Activated B cell treated with CpG ODN at 0.5 μM for 24 hours (primary cell): ENCODE measurements at places on chromosomes 16 and 17. TPM values are rescaled to one million over a fixed set of nuclear protein-coding genes. Genes with fewer than 3 reads are reported as not detected.

GRCh38 chr17:82070611-82071010 is 5.0 kb upstream of the DUS1L start:
- H3K27me3 ChIP-seq: peaks cover 3% of the 10 kb centered on the region
- H3K36me3 ChIP-seq: no peaks in the 10 kb centered on the region
- H3K27ac ChIP-seq: no peak overlapping the region

MYCBPAP gene
- total RNA-seq: 2.1 and 2.3 TPM in 2 replicates

DNA sequence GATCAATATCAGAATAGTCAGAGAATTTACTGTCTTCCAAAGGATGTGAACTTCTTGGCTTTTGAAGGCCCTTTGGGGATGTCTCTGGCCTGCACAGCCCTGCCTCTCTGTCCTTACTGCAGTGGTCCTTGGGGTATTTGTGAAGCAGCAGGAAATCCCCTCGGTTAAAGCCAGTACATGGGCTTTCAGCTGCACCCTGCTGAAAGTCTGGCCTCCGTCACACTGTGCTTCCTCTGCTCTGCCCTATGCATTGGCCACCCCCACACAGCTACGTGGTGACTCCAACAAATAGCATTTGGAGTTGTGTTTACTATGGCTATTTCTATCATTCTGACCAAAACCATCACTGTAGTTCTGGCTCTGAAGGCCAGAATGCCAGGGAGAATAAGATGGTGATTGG is 21.2 kb downstream of the SYCE1L start:
- H3K27ac ChIP-seq: no peak overlapping the region
- H3K4me1 ChIP-seq: no peaks in the 10 kb centered on the region
- no peaks in the 10 kb centered on the region for H3K36me3 ChIP-seq
- H3K27me3 ChIP-seq: no peaks in the 10 kb centered on the region

- H3K36me3 ChIP-seq: no peaks in the 10 kb centered on the region
- DNase-seq: no peak
- no peak overlapping the region for H3K4me3 ChIP-seq
- no peak overlapping the region for H3K27ac ChIP-seq
- no peaks in the 10 kb centered on the region for H3K27me3 ChIP-seq
Measured at GRCh38 chr17:12853921-12854320, 64.6 kb downstream of the ARHGAP44 start.

SEPTIN1 gene
- total RNA-seq: 192 and 199 TPM in 2 replicates

DNA sequence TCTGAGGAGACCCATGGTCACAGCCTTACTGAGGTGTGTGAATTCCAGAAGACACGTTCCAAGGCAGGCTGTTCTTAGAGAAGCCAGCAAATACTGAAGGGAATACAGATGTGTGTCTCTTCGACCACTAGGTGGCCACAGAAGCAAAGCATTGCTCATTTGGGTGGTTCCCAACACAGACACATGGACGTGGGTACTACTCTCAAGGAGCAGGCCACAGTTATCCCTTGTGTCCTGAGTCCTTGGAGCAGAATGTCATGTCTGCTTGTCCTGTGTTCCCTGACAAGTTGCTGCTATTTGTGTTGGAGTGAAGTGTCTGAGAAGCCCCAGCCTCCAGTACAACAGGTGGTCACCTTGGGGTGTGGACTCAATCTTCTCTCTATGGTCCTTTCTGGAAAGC is 30.3 kb downstream of the HMOX2 start:
- peak overlapping the region; percentile 29 for H3K4me3 ChIP-seq
- H3K4me1 ChIP-seq: peaks cover 40% of the 10 kb centered on the region
- H3K27me3 ChIP-seq: no peaks in the 10 kb centered on the region

LYRM1 gene
- total RNA-seq: 20.7 and 22.4 TPM in 2 replicates

- DNase-seq: no peak
- no peak overlapping the region for H3K4me3 ChIP-seq
- no peaks in the 10 kb centered on the region for H3K4me1 ChIP-seq
Measured at GRCh38 chr16:23310217-23310616, 8.1 kb downstream of the SCNN1B start.

GRCh38 chr16:65377195-65377594 is 255.3 kb upstream of the CDH11 start:
- no peak for DNase-seq
- no peaks in the 10 kb centered on the region for H3K27me3 ChIP-seq
- H3K4me3 ChIP-seq: no peak overlapping the region
- no peak overlapping the region for H3K27ac ChIP-seq

MYO15B gene
- 207 and 264 TPM in 2 replicates for total RNA-seq

EXOC7 gene
- 133 and 146 TPM in 2 replicates for total RNA-seq

DNA sequence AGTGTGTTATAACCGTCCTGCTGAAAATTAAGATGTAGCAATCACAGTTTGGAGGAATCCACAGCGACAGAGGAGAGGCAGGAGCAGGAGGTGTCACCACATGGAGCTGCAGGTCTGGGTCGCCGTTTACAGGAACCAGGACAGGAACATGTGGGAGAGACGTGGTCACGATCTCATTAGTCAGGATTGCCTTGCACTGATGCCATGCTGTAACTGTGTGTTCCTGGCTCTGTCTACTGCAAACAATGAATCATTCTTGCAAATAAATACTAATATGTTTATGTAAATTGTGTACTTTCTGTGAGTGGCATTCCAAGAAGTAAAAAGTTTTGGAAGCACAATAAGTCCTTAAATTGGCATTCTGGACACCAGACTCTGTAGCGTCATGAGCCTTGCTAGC is 271.8 kb downstream of the CPPED1 start:
- H3K27ac ChIP-seq: no peak overlapping the region
- no peak for DNase-seq
- peaks cover 50% of the 10 kb centered on the region for H3K36me3 ChIP-seq
- H3K4me1 ChIP-seq: peaks cover 40% of the 10 kb centered on the region
- H3K27me3 ChIP-seq: no peaks in the 10 kb centered on the region
- no peak overlapping the region for H3K4me3 ChIP-seq

GRCh38 chr16:62926121-62926801 is 890.0 kb upstream of the CDH8 start:
- no peak for DNase-seq
- no peak overlapping the region for H3K4me3 ChIP-seq
- no peak overlapping the region for H3K27ac ChIP-seq

KRT23 gene
- total RNA-seq: not detected in 2 replicates

RSKR gene
- total RNA-seq: 21.0 and 26.8 TPM in 2 replicates

DNA sequence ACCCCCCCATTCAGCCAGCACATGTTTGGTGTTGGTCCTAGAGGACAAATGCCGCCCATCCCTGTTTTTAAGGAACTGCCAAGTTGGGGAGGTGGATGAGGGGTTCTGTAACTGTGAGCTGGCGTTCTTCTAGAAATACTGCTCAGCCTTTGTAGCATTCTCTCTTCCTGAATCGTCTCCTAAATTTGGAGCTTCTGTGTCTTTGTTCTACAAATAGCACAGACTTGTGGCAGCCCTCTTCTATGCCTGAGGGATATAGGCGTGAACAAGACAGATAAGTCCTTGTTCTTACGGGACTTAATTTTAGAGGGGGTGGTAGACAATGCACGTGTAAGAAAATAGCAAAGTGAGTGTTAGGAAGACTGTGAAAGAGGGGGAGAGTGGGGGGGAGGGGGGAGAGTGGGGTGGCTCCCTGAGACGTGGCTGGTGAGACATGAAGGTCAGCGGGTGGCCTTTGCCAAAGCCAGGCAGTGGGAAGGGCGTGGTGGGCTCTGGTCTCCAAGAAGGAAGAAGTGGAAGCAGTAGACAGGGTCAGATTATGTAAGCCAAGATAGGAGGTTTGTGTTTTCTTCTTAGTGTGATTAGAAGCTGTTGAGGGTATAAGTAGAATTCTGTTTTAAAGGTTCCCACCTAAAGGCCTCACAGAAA is 9.9 kb downstream of the MFSD11 start:
- no peak overlapping the region for H3K4me3 ChIP-seq
- H3K27me3 ChIP-seq: no peaks in the 10 kb centered on the region
- DNase-seq: no peak
- peaks cover 54% of the 10 kb centered on the region for H3K36me3 ChIP-seq

- DNase-seq: no peak
- H3K27me3 ChIP-seq: no peaks in the 10 kb centered on the region
- no peak overlapping the region for H3K4me3 ChIP-seq
- H3K4me1 ChIP-seq: no peaks in the 10 kb centered on the region
- no peak overlapping the region for H3K27ac ChIP-seq
Measured at GRCh38 chr16:8781797-8782196, 15.6 kb downstream of the TMEM186 start.

GRCh38 chr16:2535625-2536013 is 2.2 kb upstream of the PDPK1 start:
- peak overlapping the region; percentile 44 for H3K4me3 ChIP-seq
- H3K27ac ChIP-seq: no peak overlapping the region
- no peaks in the 10 kb centered on the region for H3K27me3 ChIP-seq
- peaks cover 44% of the 10 kb centered on the region for H3K4me1 ChIP-seq

DNA sequence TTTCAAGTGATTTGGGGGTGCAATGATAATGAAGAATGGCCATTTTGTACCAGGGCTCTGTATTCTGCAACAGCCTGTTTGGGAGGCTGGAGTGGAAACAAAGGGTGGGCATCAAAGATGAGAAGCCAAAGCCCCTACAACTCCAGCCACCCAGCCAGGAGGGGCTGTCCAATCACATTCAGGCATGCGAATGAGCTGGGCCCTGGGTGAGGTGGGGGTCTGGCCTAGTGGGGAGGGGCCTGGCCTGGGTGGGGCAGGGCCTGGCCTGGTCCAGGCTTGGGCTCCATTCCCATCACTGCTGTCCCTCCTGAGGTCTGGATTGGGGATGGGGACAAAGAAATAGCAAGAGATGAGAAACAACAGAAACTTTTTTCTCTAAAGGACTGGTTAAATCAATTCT is 6.4 kb downstream of the AOC3 start:
- H3K4me1 ChIP-seq: no peaks in the 10 kb centered on the region
- peaks cover 5% of the 10 kb centered on the region for H3K27me3 ChIP-seq
- no peaks in the 10 kb centered on the region for H3K36me3 ChIP-seq
- DNase-seq: no peak

NEURL4 gene
- total RNA-seq: 52.8 and 60.1 TPM in 2 replicates

ARHGAP23 gene
- total RNA-seq: 0.51 and 1.3 TPM in 2 replicates

GRCh38 chr17:61335845-61336655 is 63.6 kb upstream of the TBX2 start:
- H3K36me3 ChIP-seq: no peaks in the 10 kb centered on the region
- H3K4me1 ChIP-seq: no peaks in the 10 kb centered on the region
- no peak for DNase-seq
- H3K27me3 ChIP-seq: no peaks in the 10 kb centered on the region
- H3K27ac ChIP-seq: no peak overlapping the region

CHRNE gene
- total RNA-seq: 0.38 and 0.66 TPM in 2 replicates

GRCh38 chr17:55319933-55320593 is 55.3 kb downstream of the HLF start:
- no peak for DNase-seq

GRCh38 chr17:7848131-7848579 is 6.7 kb upstream of the TMEM88 start:
- no peak overlapping the region for H3K27ac ChIP-seq
- H3K36me3 ChIP-seq: peaks cover 75% of the 10 kb centered on the region
- no peak overlapping the region for H3K4me3 ChIP-seq
- H3K4me1 ChIP-seq: peaks cover 52% of the 10 kb centered on the region
- no peak for DNase-seq

GRCh38 chr17:80696456-80696855 is 151.8 kb downstream of the RPTOR start:
- DNase-seq: no peak
- peaks cover 4% of the 10 kb centered on the region for H3K4me1 ChIP-seq
- H3K36me3 ChIP-seq: no peaks in the 10 kb centered on the region
- no peaks in the 10 kb centered on the region for H3K27me3 ChIP-seq
- no peak overlapping the region for H3K4me3 ChIP-seq

HASPIN gene
- total RNA-seq: 6.4 and 6.7 TPM in 2 replicates

GRCh38 chr16:51120730-51121347 is 30.2 kb downstream of the SALL1 start:
- no peak overlapping the region for H3K4me3 ChIP-seq
- peaks cover 13% of the 10 kb centered on the region for H3K27me3 ChIP-seq
- H3K4me1 ChIP-seq: no peaks in the 10 kb centered on the region
- H3K36me3 ChIP-seq: no peaks in the 10 kb centered on the region
- no peak for DNase-seq

DNA sequence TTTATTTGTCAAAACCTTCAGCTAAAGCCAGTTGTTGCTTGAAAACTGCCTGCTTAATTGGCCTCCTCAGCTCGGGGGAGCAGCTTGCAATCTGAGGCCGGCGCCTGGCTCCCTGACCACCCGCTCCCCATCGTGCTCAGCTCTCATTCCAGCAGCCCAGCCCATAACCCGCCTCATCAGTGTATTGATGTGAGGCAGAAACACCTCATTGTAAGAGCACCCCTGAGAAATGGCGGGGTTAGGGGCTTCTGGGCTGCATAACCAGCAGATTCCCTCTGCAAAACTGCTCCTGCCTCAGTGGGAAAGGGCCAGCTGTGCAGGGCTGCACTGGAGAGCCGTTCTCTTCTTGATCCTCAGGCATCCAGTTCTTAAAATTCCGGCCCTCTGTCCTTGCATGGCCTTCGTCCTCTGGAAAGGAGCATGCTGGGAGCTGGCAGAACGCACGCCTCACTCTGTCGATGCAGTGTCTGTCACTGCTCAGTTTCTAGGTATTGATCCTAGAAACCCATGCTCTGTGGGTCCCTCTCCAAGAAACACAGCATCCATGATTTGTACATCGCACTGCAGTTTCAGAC is 113.8 kb upstream of the CHMP6 start:
- no peaks in the 10 kb centered on the region for H3K27me3 ChIP-seq
- H3K36me3 ChIP-seq: peaks cover 43% of the 10 kb centered on the region
- H3K4me3 ChIP-seq: peak overlapping the region; percentile 72
- peaks cover 27% of the 10 kb centered on the region for H3K4me1 ChIP-seq

DNA sequence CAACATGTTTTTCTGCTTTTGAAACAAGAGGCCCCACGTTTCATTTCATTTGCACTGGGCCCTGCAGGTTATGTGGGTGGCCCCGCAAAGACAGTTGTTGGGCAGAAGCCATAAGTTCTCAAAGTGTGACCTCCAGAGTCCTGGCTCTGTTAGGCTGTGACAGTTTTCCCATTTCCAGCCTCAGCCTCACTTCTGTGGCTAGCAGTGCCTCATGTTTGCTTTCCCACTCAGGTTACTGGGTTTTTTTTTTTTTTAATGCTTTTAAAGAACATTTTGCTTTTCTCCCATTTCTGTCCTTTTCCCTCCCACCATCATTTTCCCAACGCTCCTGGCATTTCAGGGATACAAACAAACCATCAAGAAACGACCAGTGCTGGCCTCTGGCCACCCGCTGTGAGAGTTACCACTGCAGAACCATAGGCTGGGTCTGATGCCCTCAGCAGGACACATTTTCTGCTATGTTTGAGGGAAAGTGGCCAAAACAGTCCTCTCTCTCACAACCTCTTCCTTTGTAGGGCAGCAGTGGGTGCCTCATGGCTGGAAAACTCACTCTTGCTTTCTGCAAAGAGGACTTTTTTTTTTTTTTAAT is 159.0 kb upstream of the MPHOSPH6 start:
- no peak overlapping the region for H3K4me3 ChIP-seq
- no peaks in the 10 kb centered on the region for H3K36me3 ChIP-seq
- no peaks in the 10 kb centered on the region for H3K4me1 ChIP-seq
- no peak for DNase-seq
- no peak overlapping the region for H3K27ac ChIP-seq

- DNase-seq: no peak
- H3K27me3 ChIP-seq: no peaks in the 10 kb centered on the region
- peak overlapping the region; percentile 52 for H3K4me3 ChIP-seq
- peaks cover 35% of the 10 kb centered on the region for H3K4me1 ChIP-seq
- H3K27ac ChIP-seq: peak overlapping the region; percentile 68
Measured at GRCh38 chr17:61784510-61784909, 78.8 kb downstream of the BRIP1 start.
